ENCODE measurements at places on chromosomes 3 and 15.

DNA sequence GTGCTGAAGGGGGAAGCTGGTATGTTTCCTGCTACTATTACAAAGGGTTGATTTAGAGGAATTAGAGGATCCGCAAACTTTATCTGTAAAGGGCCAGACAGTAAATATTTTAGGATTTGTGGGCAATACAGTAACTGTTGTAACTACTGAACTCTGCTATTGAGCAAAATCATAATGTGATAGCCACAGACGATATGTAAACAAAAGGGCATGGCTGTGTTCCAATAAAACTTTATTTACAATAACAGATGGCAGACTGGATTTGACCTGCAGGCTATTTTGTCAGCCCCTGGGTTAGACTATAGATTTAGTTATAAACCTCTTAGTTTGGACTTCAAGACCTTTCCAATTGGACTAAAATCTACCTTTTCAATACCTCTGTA, 27.8 kb upstream of the KCNMB2 start:
- DNase-seq, result no peak

- no peak for DNase-seq
Observed at GRCh38 chr15:45136378-45136764, 6.6 kb downstream of the DUOX1 start.

- no peak for DNase-seq
Observed at GRCh38 chr15:53448232-53449015, 311.0 kb downstream of the WDR72 start.

DNA sequence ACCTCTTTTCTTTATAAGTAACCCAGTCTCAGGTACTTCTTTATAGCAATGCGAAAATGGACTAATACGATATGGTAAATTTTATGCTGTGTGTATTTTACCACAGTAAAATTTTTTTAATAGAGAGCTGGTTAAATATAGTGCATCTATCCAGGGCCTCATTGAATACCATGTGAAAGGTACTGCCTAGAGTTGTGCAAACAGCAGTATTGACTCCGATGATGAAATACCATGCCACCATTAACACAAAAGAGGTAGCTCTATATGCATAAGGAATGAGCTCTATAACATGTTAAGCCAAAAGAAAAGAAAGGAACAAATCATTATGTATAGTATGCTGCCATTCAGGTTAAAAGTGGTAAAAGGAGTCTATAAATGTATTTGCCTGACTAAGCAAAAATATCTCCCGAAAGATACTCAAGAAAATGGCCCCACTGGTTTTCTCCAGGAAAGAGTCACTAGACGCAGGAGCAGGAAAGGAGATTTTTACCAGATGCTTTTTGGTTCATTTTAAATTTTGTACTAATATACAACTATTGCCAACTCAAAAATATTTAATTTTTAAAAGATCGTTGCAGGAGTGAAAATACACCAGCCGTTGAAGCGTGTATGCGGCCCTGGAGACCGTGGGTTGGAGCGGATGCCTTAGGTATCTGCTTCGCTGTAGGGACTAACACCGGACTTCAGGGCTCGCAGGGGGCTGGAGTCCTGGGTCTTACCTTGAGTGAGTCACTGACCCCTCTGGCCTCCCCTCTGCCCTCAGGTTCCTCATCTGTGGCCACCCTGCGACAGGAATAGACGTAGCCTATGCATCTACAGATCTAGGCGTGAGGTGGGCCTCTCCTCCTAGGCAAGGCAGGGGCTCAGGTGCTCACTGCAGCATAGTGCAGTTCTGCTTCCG, 120.1 kb downstream of the CHSY1 start:
- no peak for DNase-seq

- no peak for DNase-seq
Observed at GRCh38 chr3:105327662-105328337, 38.9 kb upstream of the ALCAM start.

DNA sequence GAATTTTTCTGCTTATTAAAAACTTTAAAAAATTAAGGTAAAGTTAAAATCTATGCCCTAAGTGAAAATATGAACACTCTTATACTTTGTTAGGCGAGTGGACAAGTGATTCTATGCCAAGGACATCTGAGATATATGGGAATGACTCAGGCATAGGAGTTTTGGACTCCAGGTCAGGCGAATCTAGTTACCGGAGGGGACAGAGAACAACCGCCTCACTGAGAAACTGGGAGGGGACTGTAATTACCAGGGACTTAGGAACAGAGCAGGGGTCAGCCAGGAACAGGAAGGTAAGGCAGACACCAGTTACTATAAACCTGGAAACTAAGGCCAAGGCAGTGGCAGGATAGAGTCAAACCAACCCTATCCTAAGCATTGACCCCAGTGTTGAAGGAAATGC, 16.8 kb upstream of the ATP1B3 start:
- DNase-seq, result no peak

DNA sequence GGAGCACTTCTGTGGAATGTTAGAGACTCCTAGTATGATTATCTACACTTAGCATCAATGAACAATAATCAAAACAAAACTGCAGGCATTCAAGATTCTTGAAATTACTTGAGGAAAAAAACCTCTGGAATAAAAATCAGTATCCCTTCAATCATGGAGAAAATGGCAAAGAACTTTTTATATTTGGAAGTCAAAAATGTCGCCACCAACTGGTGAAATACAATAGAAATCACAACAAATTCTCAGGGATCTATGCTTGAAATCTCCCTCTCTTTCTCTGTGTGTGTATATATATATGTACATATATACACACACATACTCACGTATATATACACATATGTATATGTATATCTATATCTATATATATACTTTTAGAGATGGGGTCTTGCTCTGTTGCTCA, 378.9 kb upstream of the ALCAM start:
- DNase-seq, result no peak

DNA sequence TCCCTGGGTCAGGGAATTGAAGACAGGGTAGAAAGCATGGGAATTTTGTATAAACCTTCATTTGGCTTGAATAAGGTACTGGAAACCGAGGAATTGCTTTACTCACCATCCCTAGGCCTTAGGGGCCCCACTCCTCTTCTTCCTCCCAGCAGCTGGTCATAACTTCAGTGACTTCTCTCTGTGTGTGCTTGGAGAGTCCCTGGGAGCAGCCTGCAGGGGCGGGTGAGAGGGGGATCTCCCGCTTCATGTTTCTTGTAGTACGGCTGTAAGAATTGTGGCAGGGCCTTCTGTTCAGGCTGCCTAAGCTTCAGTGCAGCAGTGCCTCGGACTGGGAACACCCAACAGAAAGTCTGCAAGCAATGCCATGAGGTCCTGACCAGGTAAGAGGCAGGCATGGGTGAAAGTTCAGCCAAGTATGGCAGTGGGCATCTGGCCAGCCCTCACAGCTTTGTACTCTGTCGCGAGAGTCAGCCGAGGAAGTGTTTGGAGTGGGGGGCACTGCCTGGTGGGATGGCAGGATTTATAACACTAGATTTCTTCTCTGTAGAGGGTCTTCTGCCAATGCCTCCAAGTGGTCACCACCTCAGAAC, 1.7 kb upstream of the DNAJC17 start:
- DNase-seq, result no peak

GRCh38 chr15:60912984-60913697, 316.0 kb downstream of the RORA start:
- DNase-seq, result no peak

DNA sequence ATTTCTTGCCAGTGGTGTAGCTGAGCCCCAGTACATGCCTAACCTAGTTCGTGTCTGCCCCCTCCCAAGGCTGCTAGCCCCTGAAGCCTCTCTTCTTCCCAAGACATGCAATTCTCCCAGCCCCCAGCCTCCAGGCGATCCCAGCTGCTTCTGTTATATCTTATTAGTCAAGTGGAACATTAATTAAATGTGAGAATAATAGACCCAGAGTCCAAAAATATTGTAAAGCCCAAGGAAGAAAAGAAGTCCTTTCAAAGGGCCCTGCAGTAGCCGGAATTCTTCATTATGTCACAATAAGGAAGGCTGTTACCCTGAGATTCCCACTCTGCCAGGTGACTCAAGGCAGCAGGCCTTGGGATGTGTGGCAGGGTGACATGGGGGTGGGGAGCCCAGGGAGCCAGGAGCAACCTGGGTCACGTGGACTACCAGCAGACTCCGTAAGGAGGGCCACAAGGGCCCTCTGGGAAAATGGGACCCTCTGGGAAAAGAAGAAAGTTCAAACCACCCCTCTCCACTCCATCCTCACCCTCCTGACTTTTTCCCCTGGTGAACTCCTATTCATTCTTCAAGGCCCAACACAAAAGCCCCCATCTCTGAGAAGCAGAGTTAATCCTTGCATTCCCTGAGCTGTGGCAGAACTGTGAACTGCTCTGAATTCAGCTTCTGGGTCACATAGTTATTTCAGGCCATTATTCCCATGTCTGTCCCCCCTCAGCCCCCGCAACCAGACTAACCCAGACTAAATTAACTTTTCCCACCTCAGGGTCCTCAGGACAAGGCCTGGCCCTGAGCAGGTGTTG, 21.8 kb upstream of the TRH start:
- no peak for DNase-seq

GRCh38 chr3:134988666-134989065, 193.6 kb downstream of the EPHB1 start:
- no peak for DNase-seq

- DNase-seq, result no peak
Observed at GRCh38 chr3:167780214-167780883, 44.8 kb downstream of the SERPINI1 start.

DNA sequence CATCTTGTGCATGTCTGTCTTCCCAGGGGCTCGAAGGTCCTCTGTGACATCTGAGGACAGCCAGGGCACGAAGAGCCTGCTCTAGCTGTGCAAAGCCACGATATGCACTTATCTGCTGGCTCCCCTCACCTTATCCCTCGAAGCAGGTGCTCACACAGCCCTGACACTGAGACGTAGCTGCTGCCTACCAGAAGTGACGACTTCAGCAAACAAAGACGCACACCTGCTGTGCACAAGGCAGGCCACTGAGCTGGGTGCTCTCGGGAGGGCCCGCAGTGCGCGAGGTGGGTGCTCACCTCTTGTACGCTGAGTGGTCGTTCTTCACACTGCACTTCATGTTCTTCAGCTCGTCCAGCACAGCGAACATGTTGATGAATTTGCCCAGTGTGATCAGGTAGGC, 37.3 kb downstream of the CYFIP1 start:
- DNase-seq, result no peak

GRCh38 chr3:48347500-48347899, 14.0 kb upstream of the SPINK8 start:
- DNase-seq, result no peak

- DNase-seq, result no peak
Observed at GRCh38 chr3:86923071-86923491, 67.9 kb downstream of the VGLL3 start.

DNA sequence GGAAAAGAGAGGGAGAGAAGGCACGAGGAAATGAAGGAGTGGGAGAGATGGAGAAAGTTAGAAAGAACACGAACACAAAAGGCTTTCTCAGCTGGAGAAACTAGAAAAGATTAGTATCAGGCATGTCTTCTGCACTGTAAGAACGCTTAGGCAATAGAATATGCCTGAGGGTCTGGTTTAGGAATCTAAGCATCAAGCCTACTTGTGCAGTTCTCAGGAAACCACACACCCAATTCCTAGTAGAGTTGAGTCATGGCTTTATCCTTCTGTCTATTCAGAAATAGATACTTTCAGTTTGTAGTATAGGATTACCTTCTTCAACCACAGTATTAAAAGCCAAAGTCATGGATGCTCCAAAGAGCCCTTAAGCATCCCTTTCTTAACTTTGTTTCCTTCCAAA, 969.4 kb downstream of the NTRK3 start:
- DNase-seq, result peak; percentile 40

- no peak for DNase-seq
Observed at GRCh38 chr3:6351752-6352151, 509.2 kb upstream of the GRM7 start.

- DNase-seq, result no peak
Observed at GRCh38 chr3:42430781-42431532, 20.5 kb upstream of the LYZL4 start.

- DNase-seq, result no peak
Observed at GRCh38 chr3:150899141-150899540, 6.1 kb downstream of the MINDY4B start.

GRCh38 chr3:153252963-153253362, 90.9 kb downstream of the RAP2B start:
- no peak for DNase-seq

DNA sequence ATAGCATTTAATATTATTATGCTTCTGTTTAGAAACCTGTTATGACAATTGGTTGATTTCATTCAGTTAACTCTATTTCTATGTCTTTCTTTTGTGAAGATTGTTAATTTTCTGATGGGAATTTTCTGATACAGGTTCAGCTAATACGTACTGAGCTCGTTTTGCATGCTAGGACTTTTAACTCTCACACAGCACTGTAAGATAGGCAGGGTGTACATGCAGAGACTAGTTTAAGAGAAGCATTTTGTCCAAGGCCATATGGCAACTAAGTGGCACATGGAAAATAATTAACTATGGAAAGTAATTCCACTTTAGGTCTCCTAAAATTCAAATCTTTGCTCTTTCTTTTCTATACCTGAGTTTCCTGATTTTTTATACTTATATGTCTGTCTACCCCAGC, 81.9 kb downstream of the IL1RAP start:
- no peak for DNase-seq

DNA sequence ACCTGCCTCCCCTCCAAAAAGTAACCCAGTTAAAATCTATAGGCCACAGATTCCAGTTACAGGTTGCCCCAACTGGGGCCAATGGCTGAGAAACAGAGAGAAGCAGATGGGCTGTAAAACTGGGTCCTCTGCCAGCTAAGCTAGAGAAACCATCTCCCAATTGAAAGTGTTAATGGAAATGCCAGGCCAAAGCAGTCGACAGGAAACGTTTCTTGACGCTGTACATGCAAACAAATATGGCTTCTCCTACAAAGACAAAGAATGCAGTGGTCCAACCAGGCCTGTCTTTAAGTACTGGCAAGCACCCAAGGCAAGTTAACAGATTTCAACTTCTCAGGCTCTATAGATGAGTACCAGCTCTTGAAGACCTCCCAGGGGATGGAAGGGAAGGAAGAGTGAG, 71.3 kb downstream of the MAGI1 start:
- no peak for DNase-seq

- no peak for DNase-seq
Observed at GRCh38 chr3:142724682-142725356, 985 bp downstream of the TRPC1 start.

- DNase-seq, result no peak
Observed at GRCh38 chr3:189836795-189837194, 205.6 kb downstream of the TP63 start.

DNA sequence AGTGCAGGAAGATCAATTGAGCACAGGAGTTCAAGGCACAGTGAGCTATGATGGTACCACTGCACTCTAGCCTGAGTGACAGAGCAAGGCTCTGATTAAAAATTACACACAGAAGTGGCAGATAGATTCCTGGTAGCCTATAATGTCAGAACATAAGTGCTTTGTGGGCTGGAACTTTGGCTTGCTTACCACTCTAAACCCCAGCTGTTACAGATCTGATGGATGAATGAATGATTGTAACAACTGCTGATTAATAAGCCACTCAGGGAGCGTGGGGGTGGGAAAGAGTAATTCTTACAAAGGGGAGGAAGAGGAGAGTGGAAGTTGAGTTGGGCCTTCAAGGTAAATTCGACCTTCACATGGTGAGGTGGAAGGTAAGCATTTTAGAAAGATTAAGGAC, 40.9 kb upstream of the PTPN23 start:
- no peak for DNase-seq

- DNase-seq, result no peak
Observed at GRCh38 chr3:30470496-30470895, 135.9 kb upstream of the TGFBR2 start.
